ENCODE measurements at places on chromosomes 3 and 15.

- DNase-seq, result no peak
Observed at GRCh38 chr3:65432388-65433003, 606.2 kb downstream of the MAGI1 start.

GRCh38 chr3:185920184-185920583 is 17.6 kb downstream of the TRA2B start:
- DNase-seq, result no peak

GRCh38 chr3:4978966-4979427 is 240 bp upstream of the BHLHE40 start:
- peak; percentile 9 for DNase-seq

GRCh38 chr3:8279476-8279875 is 222.1 kb upstream of the LMCD1 start:
- DNase-seq, result no peak

DNA sequence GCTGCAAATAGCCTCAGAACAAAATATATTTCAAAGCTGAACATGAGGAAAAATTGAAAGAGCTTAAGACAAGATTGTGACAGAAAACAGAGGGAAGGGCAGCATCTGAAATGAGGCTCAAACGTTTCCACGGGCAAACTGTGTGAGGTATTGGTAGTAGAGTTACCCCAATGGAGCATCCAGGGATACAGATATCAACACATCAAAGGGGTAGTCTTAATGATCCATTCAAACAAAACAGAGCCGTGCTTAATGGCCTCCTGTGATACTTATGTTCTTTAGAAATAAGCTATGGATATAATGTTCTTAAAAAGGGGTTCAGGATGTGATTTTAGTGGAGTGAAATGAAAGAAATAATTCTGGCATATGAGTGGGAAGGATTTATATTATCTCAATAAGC is 430.3 kb upstream of the PDZRN3 start:
- no peak for DNase-seq

GRCh38 chr15:61528581-61528910 is 299.4 kb upstream of the RORA start:
- DNase-seq, result no peak

DNA sequence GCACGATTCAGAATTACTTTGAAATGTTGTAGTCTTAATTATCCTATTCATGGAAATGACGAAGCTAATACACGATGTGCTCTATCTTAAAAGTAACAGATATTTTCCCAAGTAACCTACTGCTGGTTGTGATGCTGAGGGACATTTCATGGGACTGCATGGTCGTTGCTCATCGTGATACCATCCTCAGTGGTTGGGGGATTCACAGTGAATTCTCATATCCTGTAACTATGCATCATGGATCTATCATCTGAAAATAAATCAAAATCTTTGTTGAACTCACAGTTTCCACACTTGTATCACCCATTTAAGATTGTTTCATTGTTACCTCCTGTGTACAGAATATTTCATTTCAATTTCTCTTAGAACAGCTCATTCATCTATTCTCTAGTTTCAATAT is 84.7 kb downstream of the OPA1 start:
- no peak for DNase-seq

DNA sequence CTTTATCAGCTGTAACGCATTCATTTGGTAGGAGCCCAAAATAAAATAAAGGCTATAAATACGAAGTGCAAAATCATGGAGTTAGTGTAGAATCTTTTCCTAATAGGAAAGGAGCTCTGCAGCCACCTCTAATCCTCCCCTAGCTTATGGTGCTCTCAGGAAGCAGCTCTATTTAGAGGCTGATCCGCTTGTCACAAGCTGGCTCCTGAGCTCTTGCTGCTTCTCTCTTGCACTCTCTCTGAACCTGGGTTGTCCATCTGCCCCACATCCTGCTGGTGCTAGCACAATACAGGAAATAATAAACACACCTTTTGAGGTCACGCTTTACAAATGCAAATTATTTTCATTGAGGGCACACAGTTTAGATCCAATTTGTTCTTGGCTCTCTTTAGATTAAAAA is 37.3 kb upstream of the BFSP2 start:
- peak; percentile 53 for DNase-seq

GRCh38 chr3:172606021-172606420 is 82.8 kb upstream of the TNFSF10 start:
- DNase-seq, result no peak

DNA sequence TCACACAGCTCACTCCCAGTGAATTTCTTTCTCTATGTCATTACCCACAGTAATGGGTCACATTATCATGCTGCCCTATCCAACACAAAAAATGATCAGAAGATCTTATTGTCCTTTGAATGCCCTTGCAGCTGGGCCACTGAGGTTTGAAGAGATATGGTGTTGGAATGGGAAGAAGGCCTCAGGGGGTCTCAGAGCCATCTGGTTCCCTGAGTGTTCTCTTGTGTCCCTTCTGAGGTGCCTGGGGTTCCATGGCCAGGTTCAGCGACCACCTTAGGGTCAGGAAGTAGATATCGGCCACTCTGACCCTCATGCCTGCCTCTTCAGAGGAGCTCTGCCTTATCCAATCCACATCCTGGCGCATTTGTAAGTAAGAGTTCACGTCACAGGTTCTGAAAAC is 232.3 kb downstream of the TJP1 start:
- DNase-seq, result no peak

DNA sequence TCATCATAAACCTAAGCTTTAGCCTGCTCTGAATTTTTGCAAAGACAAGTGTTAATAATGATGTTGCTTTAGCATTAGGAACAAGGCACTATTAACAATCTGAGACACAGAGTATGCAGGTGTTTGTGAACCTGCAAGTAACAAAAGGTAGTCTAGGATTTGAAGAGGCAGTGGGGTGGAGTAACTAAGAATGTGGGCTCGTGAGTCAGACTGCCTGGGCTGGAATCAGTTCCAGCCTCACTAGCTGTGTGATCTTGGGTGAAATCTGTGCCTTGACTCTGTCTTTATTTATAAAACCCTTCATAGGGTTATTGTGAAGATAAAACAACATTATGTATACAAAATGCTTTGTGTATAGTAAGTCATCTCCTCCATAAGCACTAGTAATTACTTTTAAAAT is 610.6 kb upstream of the CFAP20DC start:
- DNase-seq, result no peak

DNA sequence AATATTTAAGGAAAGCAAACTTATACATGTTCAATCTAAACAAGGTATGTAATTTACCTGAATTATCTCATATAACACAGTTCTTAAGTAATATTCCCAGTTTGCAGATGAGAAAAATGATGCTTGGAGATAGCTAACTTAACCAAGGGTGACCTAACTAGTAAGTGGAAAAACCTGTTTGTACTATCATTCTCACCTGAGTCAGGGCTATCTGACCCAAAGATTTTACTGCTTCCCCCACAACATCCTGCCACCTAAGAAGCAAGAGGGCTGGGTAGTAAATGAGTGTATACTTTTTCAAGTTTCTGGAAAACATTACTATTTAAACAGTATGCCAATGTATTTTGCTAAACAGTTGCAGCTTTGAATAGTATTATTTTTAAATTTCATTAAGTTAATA is 10.6 kb downstream of the TP63 start:
- DNase-seq, result no peak

DNA sequence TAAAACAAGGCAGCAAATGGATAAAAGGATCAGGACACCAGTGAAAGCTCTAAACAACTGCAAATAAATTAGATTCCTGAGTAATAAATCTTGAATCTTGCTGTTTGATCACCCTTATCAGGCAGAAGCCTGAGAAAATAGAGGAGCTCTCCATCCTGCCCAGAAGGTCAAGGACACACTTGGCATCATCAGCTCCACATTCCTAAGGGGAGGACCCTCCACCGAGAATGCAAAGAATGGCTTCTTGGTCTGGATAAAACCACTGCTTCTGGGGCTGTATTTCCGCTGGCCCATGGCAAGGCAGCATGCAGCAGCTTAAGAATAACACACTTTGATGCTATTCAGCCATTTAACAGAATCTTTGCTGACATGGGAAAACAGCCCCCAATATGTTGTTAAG is 108.9 kb upstream of the TSC22D2 start:
- DNase-seq, result no peak

DNA sequence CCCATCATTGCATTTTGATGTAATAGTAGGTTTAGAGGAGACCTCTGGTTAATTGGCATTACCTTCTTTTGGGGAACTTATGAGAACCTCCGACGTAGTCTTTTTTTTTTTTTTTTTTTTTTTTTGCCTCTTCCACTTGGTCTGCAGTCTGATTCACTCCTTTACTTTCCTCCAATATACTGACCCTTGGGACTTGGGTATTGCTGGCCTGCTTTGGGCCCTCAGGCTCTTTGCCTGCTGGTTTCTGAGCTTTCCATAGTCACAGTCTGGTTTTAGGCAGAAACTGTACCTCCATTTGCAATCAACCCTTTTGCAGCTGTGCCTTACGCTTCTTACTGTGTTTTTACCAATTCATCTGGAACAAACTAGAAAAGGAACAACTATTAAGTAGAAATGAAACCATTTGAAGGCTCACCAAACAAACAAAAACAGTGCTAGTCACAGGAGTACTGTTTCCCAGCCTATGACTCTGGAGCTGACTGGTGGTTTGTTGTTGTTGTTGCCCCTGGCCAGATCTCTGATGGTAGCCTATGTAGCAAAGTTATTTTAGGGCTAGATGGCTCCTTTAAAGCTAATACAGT is 272.8 kb downstream of the BBX start:
- no peak for DNase-seq

DNA sequence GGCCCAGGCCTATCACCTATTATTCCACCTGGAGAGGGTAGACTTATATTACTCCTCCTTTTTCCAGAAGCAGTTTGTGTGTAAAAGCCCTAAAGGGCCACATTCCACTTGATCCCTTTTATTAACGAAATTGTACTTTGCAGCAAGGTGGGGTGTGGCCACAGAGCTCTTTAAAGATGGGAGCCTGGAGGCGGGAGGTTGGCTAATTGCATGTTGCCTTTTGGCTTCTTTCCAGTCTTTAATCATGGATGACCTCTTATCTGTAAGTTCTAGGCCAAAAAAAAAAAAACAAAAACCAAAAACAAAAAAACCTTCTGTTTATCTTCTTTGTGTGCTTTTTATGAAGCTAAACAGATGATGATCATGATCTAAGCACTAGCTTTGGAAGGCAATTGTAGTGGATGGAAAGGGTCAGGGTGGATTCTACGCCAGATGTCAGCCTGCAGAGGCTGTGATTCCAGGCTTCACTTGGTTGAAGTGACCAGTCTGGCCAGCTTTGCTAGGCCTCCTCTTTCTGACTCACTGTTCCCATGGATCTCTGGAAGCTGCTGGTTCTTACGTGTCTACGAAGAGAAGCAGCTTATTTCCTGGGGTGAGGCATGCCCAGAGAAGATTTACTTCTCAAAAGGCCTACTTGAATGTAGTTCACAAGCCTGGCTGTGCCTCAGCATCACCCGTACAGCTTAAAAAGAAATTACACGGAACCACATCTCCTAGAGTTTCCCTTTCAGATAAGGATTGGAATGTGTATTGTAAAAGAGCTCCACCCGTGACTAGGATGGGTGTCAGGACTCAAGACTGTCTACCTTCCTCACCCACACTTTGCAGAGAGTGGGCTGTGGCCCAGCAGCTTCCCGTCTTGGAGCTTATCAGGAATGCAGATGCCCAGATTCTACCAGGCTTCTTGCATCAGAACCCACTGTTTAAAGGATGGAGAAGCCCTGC is 330.9 kb upstream of the C2CD4B start:
- peak; percentile 62 for DNase-seq

- no peak for DNase-seq
Observed at GRCh38 chr3:126826693-126827092, 122.7 kb downstream of the CHCHD6 start.

DNA sequence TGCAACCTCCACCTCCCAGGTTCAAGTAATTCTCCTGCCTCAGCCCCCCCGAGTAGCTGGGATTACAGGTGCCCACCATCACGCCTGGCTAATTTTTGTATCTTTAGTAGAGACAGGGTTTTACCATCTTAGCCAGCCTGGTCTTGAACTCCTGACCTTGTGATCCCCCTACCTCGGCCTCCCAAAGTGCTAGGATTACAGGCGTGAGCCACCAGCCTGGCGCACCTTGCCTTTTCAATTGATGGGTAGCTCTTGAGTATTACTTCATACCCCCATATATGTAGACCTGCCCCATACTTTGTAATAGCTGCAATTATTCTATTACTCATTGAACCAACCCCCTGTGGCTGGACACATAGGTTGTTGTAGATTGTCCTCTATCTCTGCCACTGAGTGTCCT is 101.3 kb downstream of the LRRK1 start:
- DNase-seq, result no peak

GRCh38 chr3:148879256-148879655 is 14.2 kb downstream of the CPA3 start:
- DNase-seq, result no peak

- DNase-seq, result no peak
Observed at GRCh38 chr3:151795276-151795675, 18.6 kb upstream of the AADAC start.

GRCh38 chr3:45819543-45819942 is 22.4 kb downstream of the LZTFL1 start:
- DNase-seq, result no peak

DNA sequence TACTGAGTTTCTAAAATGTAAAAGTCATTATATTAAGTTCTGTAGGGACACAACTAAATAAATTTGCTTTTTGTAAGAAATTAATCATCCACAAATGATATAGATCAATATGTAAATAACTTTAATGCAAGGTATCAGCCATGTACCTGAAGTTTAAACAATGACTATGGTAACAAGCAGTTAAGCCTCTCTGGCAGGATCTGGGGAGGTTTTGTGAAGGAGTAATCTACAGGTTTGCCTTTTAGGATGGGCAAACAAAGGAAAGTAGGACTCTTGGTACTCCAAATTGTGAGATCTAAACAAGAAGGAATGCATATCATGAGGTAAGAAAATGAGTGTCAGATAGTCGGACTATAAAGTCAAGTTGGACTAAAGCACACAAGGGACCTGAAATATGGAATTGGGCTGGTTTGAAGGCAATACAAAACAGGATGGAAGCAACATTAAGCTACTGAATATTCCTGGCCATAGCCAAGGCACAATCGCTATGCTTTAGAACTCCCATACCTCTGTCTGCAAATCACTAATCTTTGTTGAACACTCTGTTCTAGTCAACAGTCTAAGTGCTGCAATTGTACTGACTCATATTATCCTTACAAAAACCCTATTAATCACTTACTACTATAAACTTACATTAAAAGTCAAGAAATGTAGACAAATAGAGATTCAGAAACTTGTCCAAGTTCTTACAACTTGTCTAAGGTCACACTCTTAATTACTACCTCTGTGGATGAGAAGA is 412.8 kb downstream of the DIPK2A start:
- DNase-seq, result no peak

- no peak for DNase-seq
Observed at GRCh38 chr3:32849046-32849445, 31.2 kb downstream of the TRIM71 start.

GRCh38 chr3:14299767-14300166 is 102.6 kb upstream of the SLC6A6 start:
- DNase-seq, result no peak

GRCh38 chr3:174477491-174477890 is 381.6 kb upstream of the NAALADL2 start:
- no peak for DNase-seq

GRCh38 chr15:38153781-38154180 is 98.9 kb upstream of the SPRED1 start:
- DNase-seq, result no peak

Data from COR-L47 (cell line).